ENCODE measurements at places on chromosomes 11 and 22. TPM values are rescaled to one million over a fixed set of nuclear protein-coding genes. Genes with fewer than 3 reads are reported as not detected.

The SHANK3 gene
- 0.26 TPM for total RNA-seq

DNA sequence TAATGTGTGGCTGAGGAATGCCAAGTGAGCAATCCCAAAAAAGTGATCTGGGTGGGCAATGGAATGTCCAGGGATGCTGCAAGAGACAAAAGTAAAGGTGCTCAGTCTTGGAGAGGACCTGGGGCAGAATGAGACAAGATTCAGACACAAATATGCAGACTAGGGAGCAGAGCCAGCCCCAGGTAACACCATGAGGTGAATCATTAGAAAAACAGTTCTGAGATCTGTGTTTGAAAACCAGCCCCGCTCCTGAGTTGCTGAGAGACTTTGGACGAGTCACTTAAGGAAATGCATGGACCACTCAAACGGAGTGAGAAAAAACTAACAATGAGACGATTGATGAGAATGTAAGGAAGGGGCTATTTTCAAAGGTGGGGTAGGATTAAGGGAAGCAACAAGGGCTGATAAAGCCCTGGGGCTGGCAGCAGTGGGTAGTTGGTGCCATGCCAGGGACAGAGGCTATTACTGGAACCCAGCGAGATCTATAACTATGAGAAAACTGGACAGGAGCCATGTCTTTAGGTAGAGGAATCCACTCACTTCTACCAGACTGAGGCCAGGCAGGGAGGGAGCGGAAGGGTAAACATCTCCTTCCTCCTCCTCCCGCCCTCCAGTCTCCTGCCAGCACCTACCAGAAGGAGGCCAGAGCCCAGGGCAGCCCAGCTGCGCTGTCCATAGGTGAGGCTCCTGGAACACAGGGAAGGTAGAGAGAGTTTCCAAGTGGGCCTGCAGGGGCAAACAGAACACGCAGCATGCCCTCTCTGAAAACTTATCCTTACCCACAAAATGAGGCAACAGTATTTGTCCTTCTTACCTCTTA lies 130.4 kb upstream of the TEAD1 start:
- DNase-seq, result no peak
- H3K27me3 ChIP-seq, result no peaks in the 10 kb centered on the region
- no peaks in the 10 kb centered on the region for H3K36me3 ChIP-seq
- peaks cover 37% of the 10 kb centered on the region for H3K4me1 ChIP-seq

The ZC3H12C gene
- total RNA-seq, result 10.1 TPM

DNA sequence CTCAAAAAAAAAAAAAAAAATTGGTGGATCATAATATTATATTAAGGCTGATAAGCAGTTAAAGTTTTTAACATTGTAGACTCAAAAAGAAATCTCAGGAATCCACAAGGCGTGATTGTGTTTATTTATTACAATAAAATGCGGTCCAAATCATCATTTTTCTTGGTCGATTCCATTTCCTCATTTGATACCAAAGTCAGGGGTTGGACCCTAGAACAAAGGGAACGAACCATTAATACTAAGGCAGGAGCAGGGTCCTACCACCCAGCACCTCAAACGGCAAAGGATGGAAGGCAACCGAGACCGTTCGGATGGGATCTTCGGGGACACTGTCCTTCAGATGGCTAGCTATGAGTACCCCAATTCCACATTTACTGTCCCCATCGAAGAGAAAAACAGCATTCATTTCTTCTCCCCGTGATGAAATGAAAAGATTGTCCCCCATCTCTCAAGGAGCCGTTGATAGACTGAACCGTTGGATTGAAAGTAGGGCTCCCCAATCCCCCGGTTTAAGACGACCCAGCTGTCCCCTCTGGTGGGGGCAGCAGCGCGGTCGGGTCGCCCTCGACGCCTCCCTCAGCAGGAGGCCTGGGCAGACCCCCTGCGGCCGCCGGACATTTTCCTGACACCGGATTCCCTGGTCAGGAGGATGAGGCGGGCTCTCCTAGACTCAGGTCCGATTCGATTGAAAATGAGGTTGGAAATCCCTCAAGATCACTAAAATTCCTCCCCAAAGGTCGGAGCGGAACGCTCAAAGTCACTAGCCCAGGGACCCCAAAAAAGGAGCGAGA lies 607 bp downstream of the DMC1 start:
- H3K27ac ChIP-seq, result peak overlapping the region; percentile 61
- DNase-seq, result no peak
- H3K27me3 ChIP-seq, result no peaks in the 10 kb centered on the region

DNA sequence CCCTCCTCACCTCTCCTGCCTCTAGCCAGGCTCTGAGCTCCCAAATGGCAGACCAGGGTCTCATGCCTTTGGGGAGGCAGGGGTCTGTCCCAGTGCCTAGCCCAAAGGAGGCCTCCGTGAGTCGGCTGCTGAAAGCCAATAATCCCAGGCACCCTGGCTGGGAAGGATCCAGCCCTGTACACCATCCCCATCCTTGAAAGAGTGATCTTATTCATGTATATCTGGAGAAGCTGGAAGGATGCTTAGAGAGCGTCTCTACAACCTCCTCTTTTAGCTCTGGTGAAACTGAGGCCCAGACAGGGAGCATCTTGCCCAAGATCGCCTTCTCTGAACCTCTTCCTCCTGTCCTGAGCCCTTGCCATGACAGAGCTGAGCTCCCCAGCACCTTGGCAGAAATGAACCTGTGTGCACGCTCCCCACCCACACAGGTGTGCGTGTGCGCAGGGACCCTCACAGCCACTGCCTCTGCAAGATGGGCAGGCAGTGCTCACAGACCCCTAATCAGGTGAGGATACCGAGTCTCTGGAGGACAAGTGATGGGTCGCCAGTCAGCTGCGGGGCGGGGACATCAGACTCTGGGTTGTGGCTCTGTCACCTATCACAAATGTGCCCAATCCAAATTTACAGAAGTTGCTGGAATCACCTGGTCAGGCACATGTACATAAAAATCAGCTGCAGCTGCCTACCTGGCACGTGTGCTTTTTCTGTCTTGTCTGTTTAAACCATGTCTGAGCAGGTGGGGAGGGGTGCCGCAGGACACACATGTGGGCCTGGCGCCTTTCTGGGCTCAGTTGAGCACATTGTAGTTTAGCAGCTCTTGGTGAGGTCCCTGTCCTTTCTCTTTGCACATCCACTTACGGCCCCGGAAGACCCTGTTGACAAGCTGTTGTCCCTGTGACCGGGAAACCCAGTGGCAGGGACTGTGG lies 49.3 kb upstream of the WNT7B start:
- H3K27ac ChIP-seq, result no peak overlapping the region
- no peak for DNase-seq
- peaks cover 9% of the 10 kb centered on the region for H3K27me3 ChIP-seq
- H3K4me3 ChIP-seq, result no peak overlapping the region
- peaks cover 2% of the 10 kb centered on the region for H3K4me1 ChIP-seq

Data from fibroblast of lung (primary cell).